ENCODE measurements at places on chromosomes 4 and X.

- no peak for DNase-seq
Observed at GRCh38 chrX:140701480-140701879, 8.1 kb upstream of the LINC00632 start.

- no peak for DNase-seq
Observed at GRCh38 chrX:70089604-70090297, 27.5 kb downstream of the OTUD6A start.

DNA sequence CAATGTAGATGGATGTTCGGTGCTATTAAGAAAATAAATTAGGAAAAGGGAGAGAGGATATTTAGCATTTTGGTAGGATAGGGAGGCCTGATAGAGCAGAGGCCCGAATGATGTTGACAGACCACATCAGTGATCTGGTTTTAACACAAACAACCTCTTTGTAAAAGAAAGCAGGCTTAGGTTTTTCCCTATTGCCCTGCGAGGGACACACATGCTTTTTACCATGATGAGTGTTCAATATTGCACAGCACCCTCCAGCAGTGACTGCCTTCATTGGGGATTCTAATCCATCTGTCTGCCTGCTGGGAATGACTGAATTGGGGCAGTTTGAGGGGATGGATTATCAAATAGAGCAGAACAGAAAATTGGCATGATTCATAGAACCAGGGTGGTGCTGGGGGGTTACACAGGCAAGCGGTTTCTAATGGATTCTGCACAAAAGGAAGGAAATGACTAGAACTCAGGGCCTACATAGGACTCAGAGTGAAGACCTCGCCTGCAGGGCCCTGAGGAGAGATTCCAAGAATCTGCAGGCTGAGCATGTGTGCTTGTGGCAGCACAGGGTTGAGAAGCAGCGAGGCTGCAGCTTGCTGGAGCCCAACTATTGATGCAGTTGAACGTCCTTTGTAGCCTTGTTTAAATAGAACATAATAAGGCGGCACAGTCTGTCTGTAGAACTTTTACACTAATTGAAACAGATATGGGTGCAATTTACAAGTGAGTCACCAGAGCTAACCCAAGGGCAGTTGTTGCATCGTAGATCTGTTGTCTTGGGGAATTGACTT is 58.0 kb downstream of the RHOH start:
- DNase-seq = no peak

- DNase-seq = no peak
Observed at GRCh38 chr4:62194342-62194741, 994.2 kb downstream of the ADGRL3 start.

DNA sequence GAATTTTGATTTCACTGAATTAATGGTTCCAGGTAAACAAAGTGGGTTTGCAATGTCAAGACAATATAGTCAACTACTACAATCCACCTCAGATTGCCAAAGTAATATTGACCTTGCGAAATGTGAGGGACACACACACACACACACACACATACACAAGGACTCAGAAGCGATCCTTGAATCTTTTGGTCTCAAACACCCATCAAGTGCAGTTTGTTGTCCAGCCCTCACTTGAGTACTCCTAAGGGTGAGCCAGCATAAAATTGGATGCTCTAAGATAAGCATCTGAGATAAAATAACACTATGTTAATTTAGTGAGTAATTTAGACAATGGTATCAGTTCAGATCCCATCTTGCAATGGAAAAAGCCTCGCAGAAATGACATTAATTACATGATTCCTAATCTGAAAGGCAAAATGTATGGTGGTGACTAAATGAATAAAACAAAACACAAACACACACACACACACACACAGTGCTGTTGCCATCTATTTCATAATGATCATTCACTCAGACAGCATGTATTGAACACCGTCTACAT is 102.5 kb downstream of the RASL11B start:
- DNase-seq = no peak

- no peak for DNase-seq
Observed at GRCh38 chr4:67712650-67713528, 11.9 kb upstream of the UBA6 start.

GRCh38 chr4:94277534-94277933 is 65.1 kb downstream of the HPGDS start:
- DNase-seq = no peak

GRCh38 chr4:151322570-151322969 is 2.8 kb downstream of the SH3D19 start:
- no peak for DNase-seq

DNA sequence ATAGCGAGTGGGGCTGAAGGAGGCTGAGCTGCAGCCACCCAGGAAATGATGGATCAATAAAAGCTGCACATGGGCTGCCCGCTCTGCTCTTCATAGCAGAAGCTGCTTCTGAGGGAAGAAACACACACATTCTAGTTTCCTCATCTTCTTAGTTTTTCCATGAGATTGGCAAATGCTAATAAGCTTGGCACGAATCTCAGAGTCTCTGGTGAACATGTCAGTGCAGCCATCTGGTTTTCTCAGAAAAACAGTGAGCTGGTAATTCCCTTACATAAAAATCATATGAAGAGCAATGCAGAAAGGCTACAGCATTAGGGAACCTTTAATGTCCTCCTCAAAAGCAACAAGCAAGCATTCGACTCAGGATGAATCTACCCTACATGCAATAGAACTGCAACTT is 69.9 kb downstream of the GATB start:
- DNase-seq = no peak

GRCh38 chr4:47118192-47118929 is 87.0 kb downstream of the GABRB1 start:
- peak; percentile 4 for DNase-seq

DNA sequence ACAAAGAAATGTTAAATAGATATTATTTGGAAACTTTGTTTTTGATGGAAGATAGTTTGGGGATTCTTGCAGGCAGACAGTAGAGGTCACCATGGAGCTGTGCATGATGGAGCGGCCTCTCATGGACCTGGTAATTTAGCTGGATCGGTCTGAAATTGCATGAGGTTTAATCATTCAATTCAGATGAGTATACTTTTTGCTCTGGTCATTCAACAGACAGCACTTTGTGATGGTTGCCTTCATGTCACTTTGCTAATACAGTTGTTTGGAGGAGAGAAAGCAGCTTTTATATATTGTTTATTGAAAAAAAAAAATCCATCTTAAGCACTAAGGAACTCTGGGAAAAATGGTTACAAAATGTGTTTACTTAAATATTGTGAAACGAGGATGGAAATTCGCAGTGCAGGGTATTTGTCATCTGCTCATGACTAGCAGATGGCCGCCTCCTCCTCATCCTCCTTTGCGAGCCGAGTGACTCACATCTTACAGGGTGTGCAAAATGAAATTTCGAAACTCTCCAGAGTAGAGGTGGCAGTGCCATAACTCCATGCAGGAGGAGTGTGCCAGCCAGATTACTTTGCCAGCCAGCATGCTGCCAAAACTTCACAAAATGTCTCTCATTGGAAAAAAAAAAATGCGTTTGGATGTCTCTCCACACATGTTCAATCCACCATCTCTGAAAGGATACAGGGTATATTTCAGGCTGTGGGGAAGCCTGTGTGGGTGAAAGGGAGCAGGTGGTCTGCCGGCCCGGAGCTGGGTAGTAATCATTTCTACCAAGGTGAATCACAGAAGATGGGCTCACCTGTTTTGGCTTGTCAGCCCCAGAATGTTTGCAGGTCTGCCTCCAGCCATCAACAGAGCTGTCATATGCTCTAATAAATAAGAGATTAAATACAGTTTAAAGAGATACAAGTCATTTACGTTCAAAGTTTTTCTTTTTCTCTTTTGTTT is 314.9 kb upstream of the DIPK2B start:
- DNase-seq = peak; percentile 74

GRCh38 chrX:139932073-139932900 is 566 bp downstream of the ATP11C start:
- DNase-seq = no peak

GRCh38 chr4:3123181-3123671 is 48.7 kb downstream of the HTT start:
- DNase-seq = no peak

DNA sequence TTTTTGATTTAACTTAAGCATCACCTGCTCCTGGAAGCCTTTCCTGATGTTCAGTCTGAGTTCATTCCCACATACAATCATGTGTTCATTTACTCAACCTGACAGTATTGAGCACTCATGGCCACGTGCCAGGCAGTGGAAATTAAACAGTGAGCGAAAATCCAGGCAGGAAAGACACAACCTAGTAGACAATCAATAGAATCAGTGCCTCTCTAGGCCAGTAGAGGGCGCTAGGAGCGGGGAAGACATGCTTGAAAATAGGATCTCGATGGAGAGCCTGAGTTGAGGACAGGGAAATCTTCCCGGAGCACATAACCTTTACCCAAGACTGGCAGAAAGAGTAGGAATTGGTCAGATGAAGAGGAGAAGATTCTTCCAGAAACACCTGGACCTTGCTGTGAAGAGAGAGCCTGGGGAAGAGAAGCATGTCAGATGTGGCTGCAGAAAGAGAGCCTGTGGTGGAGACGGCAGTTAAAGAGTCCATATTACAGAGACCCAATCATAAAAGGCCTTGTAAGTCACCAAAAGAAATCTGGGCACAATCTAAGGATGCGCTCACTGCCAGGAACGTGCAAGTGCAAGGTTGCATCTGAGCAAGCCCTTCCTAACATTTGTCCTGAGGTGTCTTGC is 103.5 kb downstream of the LDB2 start:
- DNase-seq = peak; percentile 35

DNA sequence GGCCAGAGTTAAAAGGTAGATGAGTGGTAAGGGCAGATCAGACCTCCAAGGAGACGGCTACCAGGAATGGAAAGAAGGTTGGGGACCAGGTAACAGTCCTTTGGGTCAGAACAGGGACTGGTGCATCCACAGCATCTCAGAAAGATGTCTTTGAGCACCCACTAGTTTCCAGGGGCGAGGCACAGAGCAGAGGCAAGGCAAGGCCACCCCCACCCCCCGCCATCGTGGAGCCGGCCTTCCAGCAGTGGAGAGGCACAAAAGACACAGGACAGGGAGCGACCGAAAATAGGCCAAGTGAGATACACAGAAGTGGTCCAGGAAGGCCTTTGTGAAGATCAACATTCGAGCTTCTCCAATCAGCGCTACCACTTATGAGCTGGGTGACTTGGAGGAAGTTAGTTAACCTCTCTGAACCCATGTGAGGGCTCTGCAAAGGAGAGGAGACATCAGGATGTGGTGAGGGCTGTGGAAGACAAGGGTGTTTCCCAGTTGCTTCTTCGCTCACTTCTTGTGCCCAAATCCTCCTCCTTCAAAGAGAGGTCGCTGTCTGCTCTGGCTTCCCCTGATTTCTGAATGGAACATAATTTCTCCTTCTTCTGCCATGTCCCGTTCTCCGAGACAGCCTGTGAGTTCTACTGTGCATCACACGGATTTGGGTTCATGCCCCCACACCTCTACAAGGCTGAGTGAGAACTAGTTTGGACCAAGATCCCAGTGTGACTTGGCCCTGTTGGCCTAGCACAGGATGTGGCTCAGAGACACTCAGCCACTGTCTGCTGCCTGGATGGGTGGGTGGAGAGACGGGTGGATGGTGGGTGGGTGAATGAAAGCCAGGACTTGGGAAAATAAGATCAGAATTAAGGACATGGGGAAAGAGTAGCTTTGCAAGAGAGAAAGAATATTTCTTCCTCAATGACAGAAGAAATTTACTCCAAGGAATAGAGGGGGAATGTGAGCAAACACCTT is 16.7 kb upstream of the MSX1 start:
- DNase-seq = no peak

DNA sequence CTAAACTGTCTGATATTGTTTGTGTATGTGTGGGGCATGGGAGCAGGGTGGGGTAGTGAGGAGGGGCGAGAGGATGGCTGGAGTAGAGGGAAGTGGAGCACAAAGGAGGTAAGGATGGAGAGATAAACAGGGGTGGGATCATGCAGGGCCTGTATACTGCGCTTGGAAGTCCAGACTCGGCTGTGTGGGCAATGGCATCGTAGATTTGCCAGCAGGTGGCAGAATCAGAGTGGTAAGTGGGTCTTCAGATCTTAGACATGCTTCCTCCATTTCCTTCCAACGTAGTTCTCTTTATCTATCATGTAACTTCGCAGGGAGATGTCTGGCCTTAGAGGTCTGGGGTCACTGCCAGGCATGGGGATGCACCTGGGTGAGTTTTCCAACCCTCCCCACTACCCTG is 155.5 kb downstream of the PDGFRA start:
- DNase-seq = peak; percentile 6

DNA sequence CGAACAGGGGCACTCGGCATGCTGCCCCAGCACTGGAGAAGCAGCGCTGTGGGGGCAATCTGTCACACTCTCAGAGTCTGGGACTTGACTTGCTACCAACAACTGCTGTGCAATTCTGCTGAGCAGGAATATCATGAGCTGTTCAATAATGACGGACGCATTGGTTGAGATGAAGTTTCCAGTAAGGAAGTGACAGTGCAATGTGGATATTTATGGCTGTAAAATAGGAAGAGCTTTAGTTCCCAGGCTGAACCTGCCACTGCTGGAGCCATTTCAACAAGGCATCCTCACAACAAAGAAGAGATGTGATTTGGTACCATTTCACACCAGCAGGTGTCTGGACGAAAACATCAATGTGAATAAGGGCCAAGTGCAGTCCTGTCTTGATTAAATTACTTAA is 24.2 kb downstream of the CHST7 start:
- DNase-seq = no peak

GRCh38 chrX:17414839-17415238 is 39.8 kb downstream of the NHS start:
- no peak for DNase-seq

DNA sequence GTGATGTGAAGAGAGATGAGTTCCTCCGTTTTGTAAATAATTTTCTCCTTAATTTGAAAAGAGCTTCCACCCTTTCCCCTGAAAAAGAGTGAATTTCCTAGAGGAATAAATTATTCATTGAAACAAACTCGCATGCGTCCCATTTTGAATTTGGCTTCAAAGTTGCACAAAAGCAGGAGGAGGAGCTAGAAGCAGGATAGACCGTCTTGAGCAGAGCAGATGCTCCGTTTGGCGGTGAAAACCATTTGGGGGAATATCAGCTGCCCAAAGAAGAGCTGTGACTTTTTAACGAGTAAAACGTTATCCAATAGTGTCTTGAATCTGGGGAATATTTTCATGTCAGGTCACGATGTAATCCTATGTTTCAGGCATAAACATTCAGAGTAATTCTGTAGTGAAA is 42.0 kb downstream of the FAM149A start:
- DNase-seq = no peak

- no peak for DNase-seq
Observed at GRCh38 chrX:148288451-148288850, 212.0 kb upstream of the AFF2 start.

GRCh38 chr4:56844802-56845580 is 23.5 kb upstream of the SPINK2 start:
- no peak for DNase-seq

- no peak for DNase-seq
Observed at GRCh38 chrX:17826609-17827496, 34.2 kb downstream of the RAI2 start.

DNA sequence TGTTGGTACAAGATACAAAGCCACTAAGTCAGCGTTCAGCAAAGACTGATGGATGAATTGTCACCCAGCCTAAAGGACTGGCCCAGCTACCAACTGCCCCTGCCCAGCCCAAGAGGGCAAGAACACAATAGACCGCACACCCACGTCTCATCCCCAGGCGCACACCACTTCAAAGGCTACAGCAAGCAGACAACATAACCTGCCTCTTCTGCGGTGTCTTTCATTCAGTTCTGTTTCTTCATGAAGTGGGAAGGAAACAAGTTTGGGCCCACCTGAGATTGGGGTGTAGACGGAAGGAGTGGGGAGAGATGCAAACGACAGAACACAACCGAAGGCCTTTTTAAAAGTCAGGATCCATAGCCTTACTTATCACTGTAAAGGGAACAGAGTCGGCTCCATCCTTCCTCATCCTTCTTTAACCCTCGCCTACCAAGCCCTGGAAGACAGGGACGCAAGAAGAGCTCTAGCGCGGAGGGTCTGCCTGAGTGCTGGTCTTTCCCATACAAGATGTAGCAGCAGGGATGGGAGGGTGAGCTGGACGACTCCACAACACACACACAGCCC is 691 bp downstream of the SCARB2 start:
- DNase-seq = no peak

Data from fibroblast of skin of left biceps (primary cell).